ENCODE measurements at places on chromosomes 16 and 17.
A peak's percentile ranks its signal among the peaks of the same experiment; 100 is the strongest.

- no peak for DNase-seq
Observed at GRCh38 chr16:52309446-52310416, 237.2 kb downstream of the TOX3 start.

DNA sequence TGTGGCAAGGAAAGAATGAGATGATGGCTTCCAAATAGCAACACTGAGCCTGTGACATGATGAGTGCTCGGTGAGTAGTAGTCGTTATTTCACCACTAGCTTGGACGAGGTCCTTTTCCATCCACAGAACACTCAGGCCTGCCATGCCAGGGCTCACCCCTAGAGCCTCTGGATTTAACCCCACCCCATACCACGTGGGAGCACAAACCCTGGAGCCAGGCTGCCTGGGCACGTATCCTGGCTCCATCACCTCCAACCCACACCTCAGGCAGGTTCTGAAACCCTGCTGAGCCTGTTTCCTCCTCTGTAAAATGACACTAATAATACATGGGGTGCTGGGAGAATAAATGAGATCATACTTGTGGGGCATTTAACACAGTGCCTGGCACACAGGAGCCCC, 192.4 kb downstream of the KATNIP start:
- DNase-seq: no peak

DNA sequence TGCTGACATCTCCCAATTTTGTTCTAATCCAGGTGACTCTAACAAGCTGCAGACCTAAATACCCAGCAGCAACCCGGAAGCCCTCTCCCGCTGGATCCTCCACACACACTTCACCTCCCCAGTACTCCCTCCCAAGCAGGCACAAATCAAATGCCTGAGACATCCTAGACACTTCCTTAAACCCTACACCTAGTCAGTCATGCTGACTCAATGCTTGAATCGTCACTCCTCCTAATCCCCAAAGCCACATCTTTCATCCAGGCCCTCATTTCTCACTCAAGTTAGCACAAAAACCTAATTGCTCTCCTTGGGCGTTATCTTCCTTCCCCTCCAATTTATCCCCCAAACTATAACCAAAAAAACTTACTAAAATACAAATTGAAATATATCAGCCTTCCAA, 32.7 kb downstream of the CMC2 start:
- DNase-seq: no peak

- no peak for DNase-seq
Observed at GRCh38 chr17:19986941-19987861, 9.6 kb upstream of the AKAP10 start.

- no peak for DNase-seq
Observed at GRCh38 chr16:86303787-86304678, 206.3 kb upstream of the FOXF1 start.

GRCh38 chr17:33904476-33904875, 350.6 kb upstream of the CCL2 start:
- no peak for DNase-seq

- DNase-seq: no peak
Observed at GRCh38 chr16:80656711-80657150, 115.9 kb downstream of the DYNLRB2 start.

DNA sequence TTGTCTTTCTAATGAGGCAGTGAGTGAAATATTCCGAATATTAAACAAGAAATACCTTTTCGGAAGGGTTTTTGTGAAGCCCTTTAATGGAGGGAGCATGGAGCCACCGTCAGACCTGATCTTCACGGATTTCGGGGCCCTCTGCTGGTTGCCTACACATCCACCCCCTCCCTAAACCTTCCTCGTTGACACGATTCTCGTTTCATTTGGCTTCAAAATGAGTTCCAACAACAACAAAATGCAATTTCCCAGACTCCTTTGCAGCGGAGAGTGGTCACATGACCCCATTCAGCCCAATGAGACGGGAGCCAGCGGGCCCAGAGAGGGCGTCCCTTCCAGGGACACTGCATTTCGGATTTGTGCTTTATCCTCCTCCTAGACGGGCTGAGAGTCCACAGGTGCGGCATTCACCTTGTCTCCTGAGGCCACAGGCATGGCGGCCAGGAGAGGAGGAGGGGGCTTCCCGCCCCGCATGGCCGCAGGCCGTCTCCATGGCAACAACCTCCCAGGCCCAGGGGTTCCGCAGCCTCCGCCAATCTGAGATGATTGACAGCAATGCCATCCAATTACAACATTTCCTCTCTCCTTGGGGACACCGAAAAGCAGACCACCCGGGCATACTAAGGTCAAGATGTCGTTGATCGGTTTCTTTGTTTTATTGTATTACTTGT, 259.8 kb downstream of the C16orf95 start:
- DNase-seq: no peak

GRCh38 chr17:50352072-50352692, 6.3 kb downstream of the XYLT2 start:
- DNase-seq: no peak

DNA sequence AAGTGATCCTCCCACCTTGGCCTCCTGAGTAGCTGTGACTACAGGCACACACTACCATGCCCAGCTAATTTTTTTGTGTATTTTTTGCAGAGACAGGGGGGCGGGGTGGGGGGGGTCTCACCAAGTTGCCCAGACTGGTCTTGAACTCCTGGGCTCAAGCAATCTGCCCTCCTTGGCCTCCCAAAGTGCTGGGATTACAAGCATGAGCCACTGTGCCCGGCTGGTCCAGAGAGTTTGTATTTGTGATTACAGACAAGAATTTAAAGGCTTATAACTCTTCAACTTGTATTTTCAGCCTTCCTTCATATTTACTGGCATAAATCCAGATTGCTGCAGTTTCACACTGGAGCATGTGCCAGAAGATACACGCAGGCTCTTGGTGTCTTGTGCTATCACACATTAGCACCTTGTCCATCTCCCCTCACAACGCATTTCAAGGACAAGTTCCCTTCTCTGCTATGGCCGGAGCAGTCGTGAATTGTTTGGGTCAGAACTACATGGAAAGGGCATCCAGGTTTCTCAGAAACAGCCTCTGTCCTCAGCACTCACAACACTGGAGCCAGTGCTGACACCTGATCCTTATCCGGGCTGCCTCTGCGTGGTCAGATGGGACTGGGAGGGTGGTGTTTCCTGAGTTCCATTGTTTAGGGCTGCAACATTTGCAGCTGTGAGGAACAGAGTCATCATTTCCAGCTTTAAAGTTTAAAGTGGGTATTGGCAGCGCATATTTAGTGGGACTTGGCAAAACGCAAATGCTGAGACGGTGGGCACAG, 28.1 kb downstream of the WSCD1 start:
- no peak for DNase-seq

DNA sequence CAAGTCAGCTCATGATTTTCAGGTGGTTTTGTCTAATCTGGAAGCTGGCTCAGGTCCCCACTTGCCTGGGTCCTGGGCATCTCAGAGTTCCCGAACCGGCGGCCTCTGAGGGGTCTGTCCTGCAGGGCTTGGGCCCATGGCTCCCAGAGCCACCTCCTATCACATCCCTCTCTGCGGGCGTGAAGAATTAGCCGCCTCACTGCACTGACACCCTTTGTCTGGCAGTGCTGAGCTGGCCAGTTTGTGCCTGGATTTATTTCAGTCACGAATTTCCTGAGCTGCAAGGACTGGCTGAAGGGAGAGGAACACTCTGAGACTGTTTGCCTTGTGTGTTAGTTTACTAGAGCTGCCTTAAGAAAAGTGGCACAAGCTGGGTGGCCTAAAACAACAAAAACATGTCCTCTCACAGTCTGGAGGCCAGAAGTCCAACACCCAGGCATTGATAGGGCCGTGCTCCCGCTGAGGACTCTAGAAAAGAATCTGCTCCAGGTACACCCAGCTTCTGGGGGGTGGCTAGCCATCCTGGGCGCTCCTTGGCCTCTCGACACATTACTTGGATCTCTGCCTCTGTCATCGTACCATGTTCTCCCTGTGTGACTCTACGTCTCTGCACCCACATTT, 217.5 kb upstream of the DYNLRB2 start:
- no peak for DNase-seq

- DNase-seq: no peak
Observed at GRCh38 chr17:82412535-82413520, 5.3 kb upstream of the HEXD start.

DNA sequence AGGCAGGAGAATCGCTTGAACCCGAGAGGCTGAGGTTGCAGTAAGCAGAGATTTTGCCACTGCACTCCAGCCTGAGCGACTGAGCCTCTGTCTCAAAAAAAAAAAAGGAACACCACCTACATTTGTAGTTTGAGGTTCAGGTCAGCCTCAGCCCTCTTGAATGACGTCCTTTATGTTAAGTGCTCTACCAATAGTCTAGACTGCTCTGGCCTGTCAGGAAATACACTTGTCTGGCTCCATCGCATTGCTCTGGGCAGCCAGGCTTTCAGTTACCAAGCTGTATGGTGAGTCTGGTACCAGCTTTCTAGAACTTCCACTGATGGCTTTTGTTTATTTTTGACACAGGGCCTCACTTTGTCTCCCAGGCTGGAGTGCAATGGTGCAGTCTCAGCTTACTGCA, 11.4 kb downstream of the SOCS7 start:
- DNase-seq: no peak

DNA sequence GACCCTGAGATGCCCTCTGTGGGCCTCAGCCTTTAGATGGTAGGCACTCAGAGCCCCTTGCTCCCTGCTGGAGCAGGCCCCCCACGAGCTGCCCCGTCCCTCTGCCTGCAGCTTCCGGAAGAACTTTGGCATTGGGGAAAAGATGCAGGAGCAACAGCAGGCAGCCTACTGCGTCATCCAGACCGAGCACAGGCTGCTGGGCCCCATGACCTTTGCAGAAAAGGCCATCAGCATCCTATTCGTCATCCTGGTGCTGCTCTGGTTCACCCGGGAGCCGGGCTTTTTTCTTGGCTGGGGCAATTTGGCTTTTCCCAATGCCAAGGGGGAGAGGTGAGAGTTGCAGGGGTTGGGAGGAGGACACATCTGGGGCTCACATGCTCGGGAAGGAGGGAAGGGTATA, 12.7 kb upstream of the FOXN1 start:
- DNase-seq: no peak

DNA sequence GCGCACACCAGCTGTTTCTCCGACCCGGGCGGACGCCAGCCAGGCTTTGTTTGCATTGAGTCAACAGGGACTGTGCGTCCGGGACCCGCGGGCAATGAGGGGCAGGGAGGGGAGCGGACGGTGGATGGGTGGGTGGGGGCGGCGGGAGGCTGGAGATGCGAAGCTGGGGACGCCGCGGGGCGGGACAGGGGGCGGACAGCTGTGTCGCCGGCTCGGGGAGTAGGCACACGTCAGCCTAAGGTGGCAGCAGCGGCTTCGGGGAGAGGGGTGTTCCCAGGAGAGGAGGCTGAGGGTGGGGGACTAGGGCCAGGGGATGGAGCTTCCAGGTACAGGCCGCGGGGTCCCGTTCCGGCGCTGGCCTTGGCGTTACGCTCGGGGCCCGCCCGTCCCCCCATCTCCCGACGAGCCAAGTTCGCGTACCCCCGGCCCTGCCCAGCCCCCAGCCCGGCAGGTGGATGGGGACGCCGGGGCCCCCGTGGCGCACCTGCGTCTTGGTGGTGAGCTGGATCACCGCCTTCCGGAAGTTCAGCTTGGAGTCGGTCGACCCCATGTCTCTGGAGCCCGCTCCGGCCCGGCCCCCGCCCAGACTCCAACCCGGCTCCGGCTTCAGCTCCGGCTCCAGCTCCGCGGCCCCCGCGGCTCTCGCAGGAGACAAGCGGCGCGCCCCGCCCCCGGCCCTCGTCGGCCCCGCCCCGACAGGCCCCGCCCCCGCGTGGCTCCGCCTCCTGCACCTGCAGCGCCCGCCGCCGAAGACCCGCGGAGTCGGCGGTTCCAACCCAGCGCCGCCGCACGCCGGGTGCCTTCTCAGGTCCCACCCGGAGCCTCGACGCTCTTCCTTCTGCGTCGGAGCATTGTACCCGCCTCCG, at the start of gene HID1:
Gene HID1 (minus strand): TSS at position 653 of the 866 bp plus-strand sequence. CDS start 103 bp downstream, at position 550.
- peak; percentile 44 for DNase-seq

- DNase-seq: no peak
Observed at GRCh38 chr16:75244844-75245758, 6.3 kb downstream of the BCAR1 start.

- peak; percentile 70 for DNase-seq
Observed at GRCh38 chr17:8220783-8221662, 10.6 kb upstream of the AURKB start.

Measured in activated CD8-positive, alpha-beta memory T cell treated with anti-CD3 and anti-CD28 coated beads for 1 hour (primary cell).